Endothelial cell (in vitro differentiated cells): ENCODE measurements at places on chromosomes 6 and 20. TPM values are rescaled to one million over a fixed set of nuclear protein-coding genes. Genes with fewer than 3 reads are reported as not detected.

The UNC5CL gene
- total RNA-seq, result 0.59 TPM

DNA sequence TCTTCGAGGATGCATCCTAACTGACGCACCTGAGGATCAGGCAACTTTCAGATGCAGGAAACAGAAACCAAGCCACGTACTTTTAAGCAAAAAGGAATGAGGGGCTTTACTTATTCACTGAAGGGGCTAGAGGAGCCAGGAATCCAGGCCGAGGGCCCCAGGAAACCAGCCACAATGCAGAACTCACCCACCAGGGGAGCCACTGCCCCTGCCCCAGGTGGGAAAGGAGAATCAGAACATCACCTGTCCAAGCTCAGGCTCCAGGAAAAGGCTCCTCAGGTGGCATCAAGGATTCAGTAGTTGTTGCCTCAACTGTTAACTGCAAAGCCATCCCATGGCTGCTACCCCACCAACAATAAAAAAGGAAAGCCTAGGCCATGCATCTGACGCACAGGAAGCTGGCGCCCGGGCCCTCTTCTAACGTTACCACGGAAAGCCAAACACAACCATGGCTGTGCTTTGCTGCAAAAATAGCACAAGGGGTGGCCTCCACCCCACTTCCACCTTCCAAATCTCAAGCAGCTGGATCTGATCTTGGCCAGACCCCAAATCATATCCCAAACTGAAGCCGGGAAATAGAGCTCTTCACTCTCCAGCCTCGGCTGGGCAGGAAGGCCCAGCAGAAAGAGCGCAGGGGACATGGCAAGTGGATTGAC, 121.0 kb downstream of the PREX1 start:
- no peak for DNase-seq

DNA sequence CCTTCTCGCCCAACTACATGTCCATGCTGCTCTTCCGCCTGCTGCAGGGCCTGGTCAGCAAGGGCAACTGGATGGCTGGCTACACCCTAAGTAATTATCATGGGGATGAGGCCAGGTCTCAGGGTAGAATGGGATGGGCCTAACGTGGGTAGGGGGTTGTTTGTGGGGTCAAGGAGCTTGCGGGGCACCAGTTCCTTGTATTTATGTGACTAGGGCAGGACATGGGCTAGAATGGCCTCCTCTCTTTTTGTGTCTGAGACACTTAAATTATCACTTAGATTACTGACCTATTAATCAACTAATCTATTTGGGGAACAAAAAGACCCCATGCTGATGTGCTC, 10.7 kb downstream of the SLC22A1 start:
- DNase-seq, result no peak

DNA sequence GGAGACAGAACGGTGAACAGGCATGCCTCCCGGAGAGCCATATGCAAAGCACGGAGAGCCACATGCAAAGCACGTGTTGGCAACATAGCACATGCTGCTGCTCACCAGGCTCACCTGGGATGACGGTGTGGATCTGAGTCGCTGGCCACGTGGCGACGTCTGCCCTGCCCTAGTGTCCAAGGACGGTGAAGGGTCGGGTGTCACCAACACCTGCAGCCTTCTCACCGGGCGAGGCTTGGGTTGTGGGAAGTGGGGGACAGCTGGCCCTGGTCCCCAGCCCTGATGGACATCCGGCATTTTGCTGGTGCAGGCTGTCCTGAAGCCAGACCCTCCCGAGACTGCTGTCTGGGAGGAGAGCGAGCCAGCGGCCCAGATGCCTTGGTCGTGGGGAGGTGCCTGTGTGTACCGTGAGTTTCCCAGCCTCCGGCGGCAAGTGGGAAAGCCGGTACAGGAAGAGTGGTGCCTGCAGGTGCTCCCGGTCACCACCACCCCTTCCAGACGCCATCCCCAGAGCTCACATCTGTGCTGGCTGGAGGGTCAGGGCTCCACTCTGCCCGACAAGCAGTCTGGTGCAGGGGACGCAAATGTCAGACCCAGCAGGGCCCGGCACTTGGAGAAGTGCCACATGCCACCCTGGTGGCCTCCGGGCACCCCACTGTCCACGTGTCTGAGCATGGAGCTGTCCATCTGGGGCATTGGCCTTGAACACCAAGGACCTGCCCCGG, 5.9 kb upstream of the ADRM1 start:
- DNase-seq, result no peak

DNA sequence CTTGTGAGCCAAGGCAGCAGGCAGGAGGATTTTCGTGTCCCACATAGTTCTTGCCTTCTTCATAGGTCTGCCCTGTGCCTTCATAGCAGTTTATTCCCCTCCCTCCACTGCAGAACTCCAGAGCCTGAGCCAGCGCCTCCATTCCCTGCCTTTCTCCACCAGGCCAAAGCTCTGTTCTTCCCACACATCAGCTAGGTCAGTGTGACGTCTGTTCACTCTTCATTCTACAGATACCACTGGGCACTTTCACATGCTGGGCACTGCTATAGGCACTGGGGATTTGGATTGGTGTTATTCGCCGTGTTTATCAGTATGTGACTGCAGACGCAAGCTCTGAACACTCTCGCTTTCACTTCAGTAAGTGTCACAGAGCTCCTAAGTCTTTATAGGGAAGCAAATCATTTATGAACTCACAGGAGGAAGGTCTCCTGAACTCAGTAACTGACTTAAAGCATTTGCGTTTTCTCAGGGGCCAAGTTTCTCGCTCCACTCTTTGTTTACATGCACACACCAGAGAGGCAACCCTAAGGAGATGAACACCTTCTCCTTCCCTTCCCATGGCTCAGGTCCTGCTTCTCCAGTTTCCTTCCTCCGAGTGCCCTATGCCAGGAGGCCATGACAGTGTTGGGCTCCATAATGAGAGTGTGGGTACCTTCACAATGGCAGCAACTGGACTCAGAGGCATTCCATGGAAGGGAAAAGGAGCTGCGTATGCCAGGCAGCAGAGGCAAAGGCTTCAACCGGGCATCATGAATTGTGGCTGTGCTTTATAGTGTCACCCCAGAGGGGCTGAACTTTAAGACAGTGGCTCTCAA, 6.3 kb upstream of the APMAP start:
- no peak for DNase-seq

DNA sequence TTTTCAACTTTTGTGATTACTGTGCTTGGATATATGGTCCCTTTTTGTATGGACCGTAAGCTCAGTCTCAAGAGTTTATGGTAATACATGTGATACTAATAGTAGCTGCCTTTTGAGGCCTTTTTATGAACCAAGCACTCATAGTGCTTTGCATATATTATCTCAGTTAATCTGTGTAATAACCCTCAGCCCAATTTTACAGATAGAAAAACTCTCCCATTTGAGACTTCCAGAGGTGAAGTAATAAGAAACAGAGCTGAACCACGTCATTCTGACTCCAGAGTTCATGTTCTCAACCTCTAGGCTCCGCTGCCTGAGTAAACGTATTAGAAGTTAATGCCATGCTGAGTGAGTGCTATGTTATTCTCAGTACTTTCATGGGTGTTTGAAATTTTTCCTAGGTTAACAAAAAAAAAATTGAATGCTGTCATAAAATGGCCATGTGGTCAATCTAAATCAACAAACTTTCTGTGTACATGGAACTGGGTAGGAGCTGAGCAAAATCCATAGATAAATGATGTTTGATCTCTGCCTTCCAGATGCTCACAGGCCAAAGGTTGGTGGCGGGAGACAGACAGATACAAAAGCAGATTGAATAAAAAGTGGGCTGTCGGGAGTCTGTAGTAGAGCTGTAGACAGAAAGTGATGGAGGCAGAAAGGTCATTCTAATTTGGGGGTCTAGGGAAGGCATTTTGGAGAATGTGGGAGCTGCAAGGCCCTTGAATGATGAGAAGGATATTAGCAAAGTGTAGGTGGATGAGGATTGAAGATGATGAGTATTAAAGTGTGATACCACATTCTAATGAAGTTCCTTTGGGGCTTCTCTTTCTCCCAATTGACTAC, 22.6 kb upstream of the ELOVL2 start:
- no peak for DNase-seq

DNA sequence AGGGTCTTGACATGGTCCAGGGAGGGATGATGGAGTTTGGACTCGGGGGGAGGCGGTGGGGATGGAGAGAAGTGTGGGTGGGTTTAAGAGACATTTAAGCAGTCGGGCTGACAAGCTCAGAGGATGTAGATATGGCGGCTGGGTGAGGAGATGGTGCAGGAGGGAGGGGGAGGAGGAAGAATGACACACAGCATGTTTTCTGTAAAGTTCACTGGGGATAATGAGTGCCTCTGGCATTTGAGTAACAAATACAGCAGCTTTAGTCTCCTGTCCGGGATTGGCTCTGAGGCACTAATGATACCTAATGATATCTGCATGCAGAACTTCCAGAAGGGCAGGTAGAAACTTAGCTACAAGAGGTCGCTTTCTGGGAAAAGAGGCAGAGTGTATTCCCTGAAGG, 107.8 kb downstream of the DHX35 start:
- DNase-seq, result no peak

DNA sequence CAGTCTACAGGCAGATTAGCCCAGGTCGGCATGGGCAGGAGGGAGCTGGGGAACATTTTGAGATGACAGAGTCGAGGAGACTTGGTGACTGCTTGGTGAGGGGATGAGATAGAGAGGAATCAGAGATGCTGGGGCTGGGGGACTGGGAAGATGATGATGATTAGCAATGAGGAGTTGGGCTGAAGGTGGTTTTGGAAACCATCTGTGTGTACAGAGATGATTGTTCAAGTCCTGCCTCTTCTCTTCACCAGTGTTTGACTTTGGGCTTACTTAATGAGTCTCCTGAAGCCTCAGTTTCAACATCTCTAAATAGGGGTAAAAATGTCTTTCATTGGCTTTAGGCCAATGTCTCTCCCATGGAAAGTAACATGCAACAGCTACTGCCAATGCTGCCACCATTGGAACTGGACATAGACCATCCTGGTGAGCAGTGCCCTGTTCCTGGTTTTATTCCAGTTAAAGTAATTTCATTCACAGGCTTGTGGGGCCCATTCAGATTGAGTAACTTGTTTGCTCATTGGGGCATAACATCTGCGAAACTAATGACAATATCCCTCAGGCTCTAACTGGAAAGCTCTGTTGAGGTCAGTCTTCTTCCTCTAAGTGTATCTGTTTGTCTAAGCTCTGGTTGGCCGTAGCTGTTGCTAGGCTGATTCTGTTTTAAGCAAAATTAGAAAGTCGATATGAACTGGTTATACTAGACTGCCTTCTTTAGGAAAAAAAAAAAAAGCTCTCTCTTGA, 99.1 kb downstream of the ARMC2 start:
- no peak for DNase-seq

GRCh38 chr6:71913444-71914234, 27.3 kb downstream of the RIMS1 start:
- DNase-seq, result no peak

GRCh38 chr20:50170549-50171220, 17.2 kb upstream of the PEDS1 start:
- no peak for DNase-seq

DNA sequence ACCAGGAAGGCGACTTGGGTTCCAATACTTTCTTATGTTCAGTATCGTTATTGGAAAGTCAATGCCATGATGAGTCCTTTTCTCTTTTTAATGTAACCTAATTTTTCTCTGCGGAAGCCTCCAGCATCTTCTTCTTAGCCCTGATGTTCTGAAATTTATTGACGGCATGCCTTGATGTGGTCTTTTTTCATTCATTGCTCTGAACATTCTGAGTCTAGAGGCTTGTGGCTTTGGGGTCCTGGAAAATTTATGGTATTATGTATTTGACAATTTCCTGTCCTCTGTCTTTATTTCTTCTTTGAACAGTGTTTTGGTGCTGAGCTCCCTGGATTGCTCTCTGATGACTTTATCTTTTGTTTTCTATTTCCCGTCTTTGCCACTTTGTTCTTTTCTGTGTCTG, 28.7 kb upstream of the MAS1 start:
- DNase-seq, result no peak
